ENCODE measurements at places on chromosomes 4 and X.
A peak's percentile ranks its signal among the peaks of the same experiment; 100 is the strongest.

DNA sequence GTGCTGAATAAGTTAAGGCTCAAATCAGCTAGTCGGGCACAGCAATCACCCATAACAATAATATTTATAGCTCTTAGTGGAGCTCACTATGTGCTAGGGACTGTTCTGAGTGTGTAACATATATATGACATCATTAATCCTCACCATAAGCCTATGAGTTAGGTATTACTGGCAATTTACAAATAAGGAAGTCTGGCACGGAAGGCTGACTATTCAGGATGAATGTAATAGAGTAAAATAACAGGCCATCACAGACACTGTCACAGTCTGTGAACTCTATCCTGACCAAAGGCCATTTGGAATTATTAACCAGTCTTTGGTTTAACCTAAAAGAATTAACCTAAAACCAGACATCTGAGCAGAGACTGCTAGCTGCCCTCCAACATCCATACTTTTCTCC lies 119.3 kb downstream of the C4orf51 start:
- peak; percentile 28 for DNase-seq

- DNase-seq, result peak; percentile 80
These were observed 101.1 kb downstream of the TSPAN5 start for GRCh38 chr4:98557194-98557892.

DNA sequence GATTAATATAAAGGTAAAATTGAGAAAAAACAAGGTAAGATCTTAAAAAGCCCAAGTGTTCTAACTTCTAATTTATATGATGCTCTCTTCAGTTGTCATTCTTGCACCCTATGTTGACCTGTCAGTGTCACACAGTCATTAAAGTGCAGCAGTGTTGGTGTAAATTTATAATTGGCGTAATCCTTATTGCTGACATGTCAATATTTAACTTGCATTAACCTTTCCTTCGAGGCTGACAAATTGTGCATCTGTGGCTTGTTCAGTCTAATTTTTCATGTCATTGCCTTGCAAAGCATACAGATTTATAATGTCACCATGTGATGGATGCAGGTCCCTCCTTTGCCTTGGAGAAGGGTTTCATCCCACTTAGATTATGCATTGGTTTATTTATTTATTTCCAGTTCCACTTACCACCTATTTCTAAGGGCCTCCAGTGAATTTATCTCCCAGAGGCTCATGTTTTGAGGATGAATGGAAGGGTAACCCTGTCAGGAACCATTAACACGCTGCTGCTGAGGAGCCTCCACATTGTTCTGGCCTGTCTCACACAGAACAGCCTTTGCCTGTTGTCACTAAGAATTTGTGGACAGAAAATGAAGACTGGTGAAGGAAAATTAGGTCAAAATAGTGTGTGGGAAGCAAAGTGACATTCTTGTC lies 1098.5 kb upstream of the LCORL start:
- no peak for DNase-seq

GRCh38 chrX:57951666-57952319 lies 41.5 kb upstream of the ZXDA start:
- no peak for DNase-seq

DNA sequence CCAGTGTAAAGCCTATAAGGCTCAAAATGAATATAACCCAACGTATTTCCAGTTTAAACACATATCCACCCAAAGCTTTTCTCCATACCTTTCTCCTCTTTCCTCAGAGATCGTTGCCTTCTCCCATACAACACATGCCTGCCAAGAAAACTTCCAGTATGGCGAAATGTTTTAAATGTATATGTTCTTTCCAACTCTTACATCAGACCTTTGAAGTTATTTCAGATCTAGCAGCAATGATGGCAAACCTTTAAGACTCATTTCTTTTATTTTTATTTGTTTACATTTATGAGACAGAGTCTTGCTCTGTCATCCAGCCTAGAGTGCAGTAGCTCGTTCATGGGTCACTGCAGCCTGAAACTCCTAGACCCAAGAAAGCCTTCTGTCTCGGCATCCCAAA lies 265.4 kb downstream of the BMPR1B start:
- DNase-seq, result peak; percentile 31

GRCh38 chr4:105022811-105023667 lies 123.6 kb upstream of the TET2 start:
- peak; percentile 85 for DNase-seq

DNA sequence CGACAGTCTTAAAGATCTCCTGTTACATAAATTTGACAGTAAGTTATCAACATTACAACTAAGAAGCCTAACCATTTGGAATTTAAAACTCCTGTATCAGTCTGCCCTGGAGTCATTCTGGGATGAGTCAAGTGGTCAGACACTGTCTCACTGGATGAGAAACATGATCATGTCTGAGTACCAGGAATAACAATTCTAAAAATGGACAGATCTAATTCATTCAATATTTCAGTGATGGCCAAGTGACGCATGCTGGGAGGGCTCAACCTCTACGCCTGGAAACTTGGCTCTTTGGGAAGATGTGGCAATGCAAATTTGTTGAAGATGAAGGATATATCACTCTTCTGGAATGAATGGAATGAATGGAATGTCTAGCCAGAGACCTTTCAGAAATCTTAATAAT lies 1427.2 kb downstream of the STIM2 start:
- peak; percentile 97 for DNase-seq

- DNase-seq, result peak; percentile 95
These were observed 6.2 kb upstream of the CXCL3 start for GRCh38 chr4:74044677-74045076.

- DNase-seq, result no peak
These were observed 1.4 kb downstream of the KLHL34 start for GRCh38 chrX:21656587-21657317.

- DNase-seq, result no peak
These were observed 615.4 kb downstream of the MID1IP1 start for GRCh38 chrX:39416547-39417260.
